ENCODE measurements at places on chromosomes 6 and 20.
A peak's percentile ranks its signal among the peaks of the same experiment; 100 is the strongest.

- DNase-seq: no peak
These were observed 59.1 kb upstream of the OGFRL1 start for GRCh38 chr6:71229477-71229876.

GRCh38 chr6:117613920-117614560 is 11.7 kb upstream of the GOPC start:
- DNase-seq: no peak

GRCh38 chr20:31578448-31579138 is 26.5 kb upstream of the ID1 start:
- DNase-seq: no peak

DNA sequence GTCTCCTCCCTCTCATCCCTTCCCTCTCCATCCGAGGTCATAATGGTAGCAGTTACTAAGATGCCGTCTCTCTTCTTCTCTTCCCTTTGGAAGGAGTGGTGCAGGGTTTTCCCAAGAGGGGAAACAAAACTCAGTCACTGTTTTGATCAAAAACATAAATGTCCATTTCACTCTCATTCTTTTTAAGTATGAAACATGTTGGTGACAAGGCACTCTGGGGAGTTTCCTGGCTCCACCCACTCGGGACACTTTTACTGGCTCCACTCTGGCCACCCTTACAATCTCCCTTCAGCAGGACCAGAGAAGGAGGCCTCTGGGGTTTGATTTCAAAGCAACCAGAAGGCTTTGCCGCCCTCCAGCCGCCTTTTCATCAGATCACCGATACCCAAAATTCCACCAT is 57.0 kb downstream of the FGD2 start:
- peak; percentile 84 for DNase-seq

GRCh38 chr20:58613061-58613854 is 37.8 kb upstream of the STX16 start:
- no peak for DNase-seq

DNA sequence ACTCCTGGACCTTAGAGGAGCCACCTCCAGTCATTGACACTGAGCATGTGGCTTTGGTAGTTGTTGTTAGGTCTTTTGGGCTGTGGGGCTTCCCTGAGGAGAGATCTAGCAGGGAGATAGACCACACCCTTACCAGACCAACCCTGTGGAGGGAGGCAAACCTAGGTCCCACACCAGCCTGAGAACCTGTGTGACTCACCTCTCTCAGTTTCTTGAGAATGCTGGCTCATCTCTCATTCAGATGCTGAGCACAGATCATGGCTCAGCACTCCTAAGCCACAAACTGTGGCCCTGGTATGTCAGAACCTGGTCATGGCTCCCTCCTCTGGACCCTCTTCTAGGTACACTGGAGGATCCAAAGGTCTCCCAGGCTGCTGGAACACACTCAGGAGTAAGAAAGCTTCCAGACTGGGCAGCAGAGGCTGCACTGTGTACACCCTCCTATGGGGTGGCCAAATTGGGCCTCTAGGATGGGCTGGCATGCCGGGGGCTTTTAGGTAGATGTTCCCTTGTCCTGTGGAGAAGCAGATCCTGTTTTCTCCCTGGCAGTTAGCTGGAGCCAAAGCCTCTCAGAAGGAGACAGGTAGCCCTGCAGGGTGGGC is 1294.5 kb downstream of the KHDRBS2 start:
- no peak for DNase-seq

- DNase-seq: peak; percentile 30
These were observed 538 bp upstream of the ZFP64 start for GRCh38 chr20:52191916-52192718.

DNA sequence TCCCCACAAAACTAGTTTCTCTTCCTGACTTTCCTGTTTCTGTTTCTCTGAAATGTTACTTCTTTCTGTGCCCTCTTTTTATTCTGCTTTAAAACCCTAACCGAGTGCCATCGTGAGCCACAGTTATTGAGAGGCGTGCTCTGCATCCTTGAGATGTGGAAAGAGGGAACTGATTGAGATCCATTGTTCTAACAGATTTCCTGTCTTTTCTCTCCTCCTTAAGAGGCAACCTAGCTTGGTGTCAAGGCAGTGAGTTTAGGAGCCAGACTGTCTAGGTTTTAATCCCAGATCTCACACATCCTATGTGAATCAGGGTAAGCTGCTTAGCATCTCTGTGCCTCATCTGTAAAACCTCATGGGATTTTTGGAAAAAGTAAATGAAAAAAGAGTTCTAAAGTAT is 57.5 kb downstream of the SNX9 start:
- DNase-seq: no peak

DNA sequence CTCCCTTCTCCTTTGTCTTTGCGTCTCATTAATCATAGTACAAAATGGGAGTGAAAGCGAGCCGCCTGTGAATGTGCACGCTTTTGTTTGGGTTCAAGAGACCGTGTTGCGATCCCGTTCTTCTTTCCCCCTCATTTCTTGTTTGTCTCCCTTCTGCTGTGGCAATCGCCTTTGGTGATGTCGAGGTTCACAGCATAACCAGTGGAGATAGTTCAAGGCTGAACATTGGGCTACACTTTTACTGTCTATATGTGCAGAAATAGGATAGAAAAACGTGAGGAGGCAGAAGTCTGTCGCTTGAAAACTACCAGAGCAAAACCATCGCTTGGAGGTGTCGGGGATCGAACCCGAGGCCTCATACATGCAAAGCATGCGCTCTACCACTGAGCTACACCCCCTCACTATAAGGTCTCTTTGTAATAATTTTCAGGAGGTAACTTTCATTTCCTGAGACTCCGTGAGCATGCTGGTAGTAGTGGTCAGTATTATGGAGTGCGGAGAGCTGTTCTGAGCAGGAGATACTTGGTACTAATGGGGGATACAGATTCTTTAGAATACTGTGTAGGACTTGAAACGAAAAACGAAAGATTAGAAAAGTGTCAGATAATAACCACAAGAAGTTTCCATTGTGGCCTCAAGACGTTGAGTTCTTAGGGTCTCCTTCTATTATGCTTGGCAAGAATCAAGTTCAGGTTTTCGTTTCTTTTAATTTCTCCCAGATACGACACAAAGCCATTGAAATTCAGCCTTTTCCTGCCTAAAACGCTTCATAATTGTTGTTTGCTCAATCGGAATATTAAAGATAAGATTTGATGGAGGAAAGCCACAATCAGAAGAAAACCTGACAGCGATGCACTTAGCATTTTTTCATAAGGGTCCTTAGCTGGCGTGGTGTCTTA is 106.6 kb downstream of the TRIM27 start:
- DNase-seq: no peak

GRCh38 chr6:39931607-39932006 is 2.7 kb downstream of the MOCS1 start:
- DNase-seq: no peak

DNA sequence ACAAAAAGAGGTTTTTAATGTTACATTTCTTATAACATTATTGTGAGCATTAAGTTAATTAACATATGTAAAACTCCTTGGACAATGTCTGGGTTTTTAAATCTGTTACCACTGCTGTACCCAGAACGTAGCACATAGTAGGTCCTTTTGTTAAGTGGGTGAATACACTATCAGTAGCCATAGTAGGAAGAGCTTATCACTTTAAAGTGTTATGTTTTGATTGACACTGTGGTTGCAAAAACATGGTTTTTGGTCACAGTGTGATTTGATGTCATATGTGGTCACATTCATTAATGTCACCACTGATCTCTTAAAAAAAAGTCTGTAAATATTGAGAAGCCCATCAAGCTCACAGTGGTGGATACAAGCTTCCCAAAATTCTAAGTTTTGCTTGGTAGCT is 160.7 kb downstream of the PLCB1 start:
- no peak for DNase-seq

DNA sequence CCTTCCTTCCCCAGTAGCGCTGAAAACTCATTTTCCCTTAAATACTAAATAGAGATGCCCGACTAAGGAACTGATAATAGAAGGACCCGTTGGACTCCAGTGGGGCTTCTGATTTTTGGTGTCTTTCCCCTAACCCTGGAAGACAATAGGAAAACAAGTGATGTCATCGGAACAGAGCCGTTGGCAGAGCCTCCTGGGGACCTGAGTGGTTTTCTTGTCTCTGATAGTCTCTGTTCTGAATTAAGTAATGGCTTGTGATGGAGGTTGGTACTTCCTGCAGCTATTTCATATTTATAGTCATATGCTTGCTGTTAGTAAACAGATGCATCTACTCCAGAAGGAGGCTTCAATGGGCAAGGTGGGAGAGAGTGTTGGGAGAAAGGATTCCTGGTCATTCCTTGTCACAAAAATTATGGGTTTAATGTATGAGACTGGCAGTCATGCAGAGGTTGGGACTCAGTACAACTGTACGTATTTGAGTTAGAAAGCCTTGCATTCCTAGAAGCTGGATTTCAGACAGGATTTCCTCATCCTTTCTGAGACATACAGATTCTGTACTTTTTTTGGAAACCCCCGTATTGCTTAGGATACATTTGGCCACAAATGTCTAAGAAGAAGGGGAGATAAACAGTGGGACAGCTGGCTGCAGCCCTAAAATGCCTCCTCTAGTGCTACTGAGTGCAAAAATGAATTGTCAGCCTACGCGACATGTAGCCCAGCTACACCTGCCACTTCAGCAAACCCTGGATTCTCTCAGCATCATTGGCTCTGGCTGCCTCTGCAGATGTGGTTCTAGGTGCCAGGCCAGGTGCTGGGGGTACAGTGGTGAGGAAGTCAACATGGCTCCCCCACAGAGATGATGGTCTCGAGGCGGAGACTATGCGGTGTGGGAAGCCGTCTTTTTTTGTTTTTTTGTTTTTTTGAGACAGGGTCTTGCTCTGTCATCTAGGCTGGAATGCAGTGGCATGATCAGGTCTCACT is 38.1 kb downstream of the CDS2 start:
- DNase-seq: peak; percentile 64

DNA sequence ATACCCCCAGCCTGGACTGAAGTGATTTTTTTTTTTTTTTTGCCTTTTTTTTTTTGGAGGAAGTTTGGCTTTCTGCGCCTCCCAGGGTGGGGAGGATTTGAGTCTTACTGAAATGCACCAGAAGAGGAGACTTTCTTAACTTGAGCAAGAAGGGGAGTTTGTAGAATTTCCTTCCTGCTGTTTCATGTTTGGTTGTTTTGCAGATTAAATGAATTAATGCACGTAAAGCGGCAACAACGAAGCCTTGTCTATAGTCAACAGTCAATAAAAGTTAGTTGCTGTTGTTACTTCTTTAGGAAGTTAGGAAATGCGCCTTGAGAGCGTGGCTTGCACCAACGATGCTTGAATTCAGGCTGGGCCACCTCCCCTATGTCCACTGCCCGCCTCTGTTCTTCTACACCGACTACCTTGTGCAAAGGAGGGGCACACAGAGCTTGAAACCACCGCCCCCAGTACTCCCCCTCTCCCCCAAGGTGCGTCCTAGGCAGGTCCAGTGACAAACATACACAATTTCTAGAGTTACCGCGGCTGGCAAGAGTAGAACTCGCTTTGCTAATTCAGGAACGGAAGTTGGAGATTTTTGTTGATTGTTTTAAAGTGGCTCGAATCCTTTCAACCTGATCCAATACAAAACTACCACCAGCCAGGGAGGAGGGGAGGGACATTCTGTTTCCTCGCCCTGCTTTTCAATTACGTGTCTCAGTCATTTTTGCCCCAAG is 830 bp upstream of the CYP24A1 start:
- DNase-seq: peak; percentile 26

- DNase-seq: no peak
These were observed 10.9 kb upstream of the ADGRF4 start for GRCh38 chr6:47687432-47687831.

- DNase-seq: no peak
These were observed 15.6 kb downstream of the FAM83D start for GRCh38 chr20:38941726-38942389.

DNA sequence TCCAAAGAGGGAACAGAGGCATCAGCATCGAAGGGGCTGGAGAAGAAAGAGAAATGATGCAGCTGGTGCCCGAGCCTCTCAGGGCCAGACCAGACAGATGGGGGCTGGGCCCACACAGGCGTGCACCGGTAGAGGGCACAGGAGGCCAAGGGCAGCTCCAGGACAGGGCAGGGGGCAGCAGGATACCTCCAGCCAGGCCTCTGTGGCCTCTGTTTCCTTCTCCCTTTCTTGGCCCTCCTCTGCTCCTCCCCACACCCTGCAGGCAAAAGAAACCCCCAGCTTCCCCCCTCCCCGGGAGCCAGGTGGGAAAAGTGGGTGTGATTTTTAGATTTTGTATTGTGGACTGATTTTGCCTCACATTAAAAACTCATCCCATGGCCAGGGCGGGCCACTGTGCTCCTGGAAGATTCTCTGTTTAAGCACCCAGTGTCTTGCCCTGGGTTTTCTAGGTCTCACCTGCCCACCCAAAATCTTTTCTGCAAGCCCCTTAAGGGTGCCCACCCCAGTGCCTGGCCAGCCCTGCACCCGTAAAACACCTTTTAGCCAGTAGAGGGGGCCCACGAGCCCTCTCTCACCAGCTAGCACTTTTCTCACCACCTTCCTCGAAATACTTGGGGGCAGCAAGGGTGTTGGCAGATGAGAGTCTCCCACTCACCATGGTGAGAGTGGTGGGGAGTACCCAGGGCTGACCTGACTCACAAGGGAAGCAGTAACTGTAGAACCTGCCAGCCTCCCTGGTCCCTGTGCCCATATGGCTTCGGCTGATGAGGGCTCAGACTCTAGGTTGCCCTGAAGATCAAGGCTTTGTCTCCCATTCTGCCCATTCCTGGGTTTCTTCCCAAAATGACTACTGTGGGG is 35.7 kb upstream of the ID1 start:
- DNase-seq: no peak

DNA sequence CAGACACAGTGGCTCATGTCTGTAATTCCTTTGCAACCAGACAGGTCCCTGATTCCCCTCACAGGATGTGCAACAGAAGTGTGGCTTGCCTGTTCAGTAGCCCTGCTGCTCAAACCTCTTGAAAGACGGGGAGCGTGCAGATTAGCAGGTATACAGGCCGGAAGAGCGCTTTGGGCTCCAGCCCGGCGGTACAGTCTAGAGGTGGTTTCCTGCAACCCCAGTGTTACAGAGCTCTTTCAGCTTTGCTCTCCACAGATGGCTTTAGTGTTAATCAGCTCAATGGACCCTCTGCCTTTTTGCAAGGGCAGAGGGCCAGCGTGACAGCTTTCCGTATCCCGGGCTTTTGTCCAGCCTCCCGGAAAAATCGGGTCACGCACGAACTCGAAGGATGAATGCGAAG is 67.2 kb upstream of the TNFRSF21 start:
- DNase-seq: no peak

DNA sequence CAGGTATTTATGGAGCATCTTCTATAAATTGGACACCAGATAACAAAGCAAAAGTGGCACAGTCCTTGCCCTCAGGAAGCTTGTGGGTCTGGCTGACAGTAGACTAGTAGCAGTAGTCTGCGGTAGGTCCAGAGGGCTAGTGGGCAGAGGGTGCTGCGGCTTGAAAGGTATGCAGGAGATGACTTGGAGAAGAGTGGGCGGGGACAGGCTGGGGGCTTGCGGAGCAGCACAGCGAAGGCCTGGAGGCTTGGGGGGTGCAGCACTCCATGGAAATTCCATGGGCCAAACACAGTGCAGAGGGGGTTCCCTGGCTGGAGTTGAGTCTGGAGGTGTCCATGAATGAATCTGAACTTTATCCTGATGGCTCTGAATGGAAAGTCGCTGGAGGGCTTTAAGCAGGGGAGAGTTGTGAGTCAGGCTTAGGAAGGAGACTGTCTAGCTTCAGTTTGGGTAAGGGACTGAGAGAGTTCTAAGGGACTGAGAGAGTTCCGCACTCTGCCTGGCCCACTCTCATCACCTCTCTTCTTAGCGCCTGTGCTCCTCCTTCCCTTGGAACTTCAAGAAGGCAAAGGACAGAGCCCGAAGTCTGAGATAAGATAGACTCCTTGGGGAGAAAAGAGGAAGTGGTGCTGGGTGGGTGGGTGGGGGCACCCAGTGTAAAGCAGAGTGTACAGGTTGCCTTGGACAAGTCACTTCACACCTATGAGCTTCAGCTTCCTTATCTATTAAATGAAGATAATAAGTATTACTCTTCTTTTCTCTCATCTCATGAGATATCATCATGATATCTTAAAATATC is 8.8 kb downstream of the PKIG start:
- DNase-seq: no peak

Data from inflammatory macrophage treated with lipopolysaccharide for 4 hours (primary cell).